Stimulated activated CD8-positive, alpha-beta memory T cell treated with anti-CD3 and anti-CD28 coated beads, Interleukin-2, amount 100 ng/mL, for 1 hour (primary cell): ENCODE measurements at places on chromosomes 13 and 19.
A peak's percentile ranks its signal among the peaks of the same experiment; 100 is the strongest.

- DNase-seq, result no peak
Observed at GRCh38 chr19:16441661-16442162, 30.1 kb downstream of the EPS15L1 start.

DNA sequence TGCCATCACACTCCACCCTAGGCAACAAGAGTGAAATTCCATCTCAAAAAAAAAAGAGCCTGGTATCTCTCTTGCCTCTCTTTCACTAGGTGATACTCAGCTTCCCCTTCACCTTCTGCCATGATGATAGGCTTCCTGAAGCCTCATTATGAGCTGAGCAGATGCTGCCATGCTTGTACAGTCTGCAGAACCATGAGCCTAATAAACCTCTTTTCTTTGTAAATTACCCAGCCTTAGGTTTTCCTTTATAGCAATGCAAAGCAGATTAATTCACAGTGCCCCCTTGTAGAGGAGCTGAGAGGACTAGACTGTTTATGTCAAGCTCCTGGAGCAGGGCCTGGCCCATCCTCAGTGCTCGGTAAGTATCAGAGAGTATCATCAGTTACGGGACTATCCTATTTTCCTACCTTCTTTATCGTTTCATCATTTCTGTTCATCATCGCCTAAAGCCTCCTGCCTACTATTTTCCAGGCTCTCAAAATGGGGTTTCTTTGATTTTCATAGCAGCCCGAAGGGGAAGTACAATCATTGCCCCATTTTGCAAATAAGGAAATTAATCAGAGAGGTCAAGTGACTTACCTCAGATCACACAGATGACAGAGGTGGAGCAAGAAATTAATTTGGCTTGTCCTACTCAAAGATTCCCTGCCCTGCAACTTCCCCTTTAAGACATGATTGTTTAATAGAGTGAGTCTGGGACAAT lies 33.5 kb upstream of the IGSF23 start:
- DNase-seq, result no peak

GRCh38 chr13:79393564-79394249 lies 12.3 kb downstream of the RBM26 start:
- no peak for DNase-seq

DNA sequence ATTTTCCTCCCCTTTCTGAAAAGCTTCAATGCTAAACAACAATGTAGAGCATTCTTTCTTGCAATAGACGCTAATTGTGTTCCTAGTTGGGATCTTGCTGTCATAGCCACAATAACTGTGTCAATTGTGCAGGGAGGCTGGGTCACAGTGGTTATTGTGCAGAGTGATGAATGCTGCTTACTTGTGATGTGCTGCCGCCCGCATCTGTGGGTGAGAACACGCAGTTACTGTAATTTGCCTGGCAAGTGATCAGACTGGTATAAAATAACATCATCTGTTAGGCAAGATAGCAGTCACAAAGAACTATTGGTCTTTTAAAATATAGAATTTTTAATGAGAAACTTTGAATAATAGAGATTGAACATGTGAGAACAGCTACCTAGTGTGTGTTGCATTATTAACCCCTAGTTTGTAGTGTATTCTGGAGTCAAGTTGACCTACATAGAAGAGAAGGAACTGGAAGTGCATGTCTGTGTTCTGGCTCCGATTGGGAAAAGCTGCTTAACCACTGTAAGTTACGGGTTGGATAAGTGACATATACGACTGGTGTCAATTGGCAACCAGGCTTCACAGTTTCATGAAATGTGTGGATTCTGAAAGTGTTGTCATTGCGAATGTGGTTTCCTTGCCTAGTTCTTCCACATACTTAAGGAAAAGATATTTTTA lies 43.6 kb downstream of the SLAIN1 start:
- no peak for DNase-seq

DNA sequence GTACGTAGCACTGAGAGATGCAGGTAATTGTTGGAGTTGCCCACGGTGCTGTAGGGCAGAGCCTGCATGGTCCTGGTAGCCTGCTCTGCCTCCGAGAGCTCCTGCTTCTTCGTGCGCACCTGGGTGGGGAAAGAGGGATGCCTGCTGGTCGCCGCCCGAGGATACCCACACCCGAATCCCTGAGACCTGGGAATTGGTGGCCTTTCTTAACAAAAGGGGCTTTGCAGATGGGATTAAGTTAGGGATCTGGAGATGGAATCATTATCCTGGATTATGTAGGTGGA lies 9.4 kb downstream of the C3 start:
- DNase-seq, result no peak

GRCh38 chr19:12796146-12797071 lies 5.1 kb downstream of the JUNB start:
- DNase-seq, result peak; percentile 60

DNA sequence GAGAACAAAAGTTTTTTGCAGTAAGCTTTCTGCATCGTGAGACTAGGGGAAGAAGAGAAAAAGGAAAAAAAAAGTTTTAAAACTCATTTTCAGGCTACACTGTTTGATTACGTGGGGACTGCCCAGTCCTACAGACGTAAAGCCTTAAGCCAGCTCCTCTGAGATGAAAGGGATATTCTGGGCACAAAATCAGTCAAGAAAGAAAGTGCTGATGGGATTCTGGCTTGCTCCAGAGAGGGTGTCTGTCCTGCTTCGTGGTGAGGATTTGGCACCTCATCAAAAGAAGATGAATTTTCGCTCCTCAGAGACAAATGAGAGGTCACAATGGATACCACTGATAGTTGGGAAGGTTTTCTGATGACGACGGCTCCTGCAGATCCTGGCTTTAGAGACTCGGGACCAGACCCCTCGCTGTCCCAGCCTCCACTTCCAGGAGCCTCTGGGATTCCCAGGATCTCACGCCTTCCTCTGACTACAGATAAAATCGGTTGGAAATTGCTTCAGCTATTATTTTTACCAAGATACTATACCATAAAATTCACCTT lies 9.7 kb downstream of the TEX29 start:
- no peak for DNase-seq

- no peak for DNase-seq
Observed at GRCh38 chr19:6685962-6686627, 16.1 kb upstream of the TNFSF14 start.

GRCh38 chr13:48319531-48320398 lies 16.2 kb downstream of the RB1 start:
- DNase-seq, result no peak

GRCh38 chr19:4215807-4216206 lies 13.5 kb upstream of the EBI3 start:
- DNase-seq, result no peak

GRCh38 chr19:48741129-48741999 lies 954 bp upstream of the RASIP1 start:
- DNase-seq, result no peak

- DNase-seq, result no peak
Observed at GRCh38 chr13:54029226-54029625, 1000.6 kb downstream of the OLFM4 start.

GRCh38 chr13:67130444-67130843 lies 99.7 kb downstream of the PCDH9 start:
- no peak for DNase-seq

GRCh38 chr19:4988770-4989251 lies 19.9 kb downstream of the KDM4B start:
- DNase-seq, result no peak

DNA sequence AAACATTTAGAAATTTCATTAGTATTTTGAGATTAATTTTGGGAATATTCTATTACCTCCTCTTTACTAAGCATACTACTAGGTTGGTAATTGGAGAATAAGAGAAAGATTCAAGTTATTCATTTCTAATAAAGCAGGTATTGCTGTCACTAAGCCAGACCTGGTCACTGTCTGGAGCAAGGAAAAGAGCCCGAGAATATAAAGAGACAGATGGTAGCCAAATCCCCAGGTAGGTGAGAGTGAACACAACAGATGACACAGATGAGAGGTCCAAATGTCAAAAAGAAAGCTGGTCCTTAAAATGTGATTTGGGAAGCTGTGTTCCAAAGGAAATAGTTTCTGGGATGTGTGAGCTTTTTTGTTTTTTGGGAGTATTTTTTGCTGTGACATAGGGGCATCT lies 128.6 kb downstream of the ZNF100 start:
- DNase-seq, result no peak

DNA sequence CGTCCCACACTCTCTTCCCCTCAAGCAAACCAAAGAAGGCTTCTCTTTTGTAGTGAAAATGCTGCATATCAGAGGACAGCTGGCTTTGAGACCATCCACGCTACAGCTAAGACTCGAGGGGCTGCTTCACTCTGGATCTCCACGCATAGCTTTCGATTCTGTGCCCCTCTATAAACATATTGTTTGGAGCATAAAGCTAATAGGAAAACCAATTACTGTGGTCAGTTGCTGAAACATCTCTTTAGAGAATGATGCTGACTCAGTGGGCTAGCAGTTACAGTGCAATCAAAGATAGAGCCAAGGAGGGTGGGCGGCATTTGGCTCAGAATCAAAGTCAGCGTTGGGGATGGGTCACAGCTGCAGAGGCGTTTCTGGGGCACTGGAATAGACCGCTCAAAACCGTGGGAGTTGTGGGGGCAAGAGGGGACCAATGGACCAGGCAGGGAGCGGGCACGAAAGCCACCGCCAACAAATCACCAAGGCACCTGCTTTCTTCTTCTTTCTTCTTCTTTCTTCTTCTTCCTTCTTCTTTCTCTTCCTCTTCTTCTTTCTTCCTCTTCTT lies 76.7 kb downstream of the RASL11A start:
- DNase-seq, result no peak

DNA sequence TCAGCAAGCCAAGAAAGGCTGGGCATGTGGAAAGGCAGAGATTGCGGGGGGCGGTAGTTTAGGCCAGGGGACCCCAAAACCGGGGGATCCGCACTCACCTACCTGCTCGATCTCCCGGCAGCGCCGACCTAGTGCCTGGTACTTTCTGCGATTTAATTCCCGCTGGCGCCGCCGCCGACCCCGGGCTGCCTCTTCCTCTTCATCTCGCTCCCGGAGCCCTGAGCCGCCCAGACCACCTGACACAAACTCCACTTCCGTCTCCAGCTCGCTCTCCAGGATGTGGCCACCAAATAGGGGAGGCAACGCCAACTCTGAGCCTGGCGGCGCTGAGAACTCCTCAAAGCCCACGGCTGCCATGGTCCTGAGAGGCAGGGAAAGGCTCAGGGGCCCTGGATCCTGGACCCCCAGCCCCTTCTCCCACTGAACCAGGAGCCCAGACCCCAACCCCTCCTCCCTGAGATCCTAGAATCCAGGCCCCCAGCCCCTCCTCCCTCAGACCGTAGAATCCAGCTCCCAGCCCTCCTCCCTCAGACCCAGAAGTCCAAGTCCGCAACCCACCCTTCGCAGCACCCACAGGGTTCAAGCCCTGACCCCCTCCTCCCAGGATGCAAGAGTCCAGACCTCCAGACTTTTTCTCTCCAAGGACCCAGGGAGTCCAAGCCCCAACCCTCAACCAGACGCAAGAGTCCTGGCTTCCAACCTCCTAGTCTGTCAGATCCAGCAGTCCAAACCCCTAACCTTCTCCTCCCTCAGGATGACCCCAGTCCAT lies 933 bp downstream of the TFPT start:
- DNase-seq, result no peak

- no peak for DNase-seq
Observed at GRCh38 chr19:32917616-32917996, 48.0 kb upstream of the SLC7A9 start.

GRCh38 chr13:112074139-112074865 lies 7.4 kb downstream of the SOX1 start:
- DNase-seq, result no peak

- no peak for DNase-seq
Observed at GRCh38 chr13:94195715-94196114, 283.8 kb downstream of the DCT start.
